ENCODE measurements at places on chromosomes 6 and 20. TPM values are rescaled to one million over a fixed set of nuclear protein-coding genes. Genes with fewer than 3 reads are reported as not detected.

LPA gene
- 2.0 TPM for total RNA-seq

DNA sequence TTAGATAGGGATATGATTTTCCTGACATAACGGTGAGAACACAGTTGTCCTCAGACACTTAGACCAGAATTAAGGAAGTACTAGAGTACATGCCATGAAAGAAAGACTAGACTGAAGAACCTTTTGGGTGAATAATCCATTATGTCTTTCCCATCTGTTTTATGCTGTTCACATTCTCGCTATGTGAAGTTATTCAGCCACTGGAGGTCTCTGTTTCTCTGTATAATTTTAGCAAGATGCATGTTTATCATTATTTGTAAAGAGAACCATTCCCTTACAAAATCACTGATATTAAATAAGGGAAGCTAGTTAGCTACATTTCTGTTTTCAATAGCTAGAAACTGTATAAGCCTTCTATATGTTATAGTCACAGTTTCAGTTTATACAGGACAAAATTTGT, 391.9 kb downstream of the CD109 start:
- no peaks in the 10 kb centered on the region for H3K4me1 ChIP-seq
- no peak overlapping the region for H3K27ac ChIP-seq
- H3K27me3 ChIP-seq, result peaks cover 18% of the 10 kb centered on the region
- no peak for DNase-seq

GRCh38 chr20:45303586-45304463, 2.8 kb upstream of the RBPJL start:
- no peaks in the 10 kb centered on the region for H3K36me3 ChIP-seq
- peaks cover 1% of the 10 kb centered on the region for H3K4me1 ChIP-seq
- H3K27ac ChIP-seq, result no peak overlapping the region
- no peak overlapping the region for H3K4me3 ChIP-seq
- peaks cover 19% of the 10 kb centered on the region for H3K27me3 ChIP-seq
- no peak for DNase-seq

BPIFA3 gene
- not detected for total RNA-seq

GRCh38 chr6:145863988-145864616, 49.5 kb upstream of the FBXO30 start:
- H3K27ac ChIP-seq, result no peak overlapping the region
- no peak overlapping the region for H3K4me3 ChIP-seq
- peaks cover 15% of the 10 kb centered on the region for H3K36me3 ChIP-seq
- no peaks in the 10 kb centered on the region for H3K27me3 ChIP-seq
- no peaks in the 10 kb centered on the region for H3K4me1 ChIP-seq

TFAP2D gene
- not detected for total RNA-seq

DNA sequence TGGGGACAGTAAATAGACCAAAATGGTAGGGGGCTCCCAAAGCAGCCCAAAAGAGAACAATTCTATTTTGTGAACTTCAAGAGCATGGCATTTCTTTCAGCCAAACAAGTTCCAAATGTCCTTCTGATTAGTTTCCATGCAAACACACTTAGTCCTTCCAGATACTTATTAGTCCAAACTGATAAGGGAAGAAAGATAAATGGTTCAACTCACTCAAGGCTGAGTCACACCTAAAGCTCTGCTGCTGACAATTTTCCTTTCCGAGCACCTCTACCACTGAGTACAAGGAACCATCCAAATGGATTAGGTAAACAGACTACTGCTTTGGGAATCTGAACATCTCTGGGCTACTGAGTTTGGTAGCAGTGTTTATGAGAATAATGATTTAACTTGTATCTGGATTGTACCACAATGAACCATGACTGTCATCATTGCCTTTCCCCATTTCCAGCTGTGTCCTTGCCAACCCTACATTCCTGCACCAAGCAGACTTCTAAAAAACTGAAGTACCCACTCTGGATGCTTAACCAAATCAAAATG, 71.2 kb downstream of the TNFRSF21 start:
- H3K4me1 ChIP-seq, result peaks cover 23% of the 10 kb centered on the region
- H3K27ac ChIP-seq, result no peak overlapping the region
- H3K36me3 ChIP-seq, result peaks cover 7% of the 10 kb centered on the region

GRCh38 chr6:105001906-105002305, 45.0 kb downstream of the LIN28B start:
- peak overlapping the region; percentile 3 for H3K4me3 ChIP-seq
- H3K27me3 ChIP-seq, result no peaks in the 10 kb centered on the region
- no peak for DNase-seq
- H3K4me1 ChIP-seq, result peaks cover 32% of the 10 kb centered on the region

DNA sequence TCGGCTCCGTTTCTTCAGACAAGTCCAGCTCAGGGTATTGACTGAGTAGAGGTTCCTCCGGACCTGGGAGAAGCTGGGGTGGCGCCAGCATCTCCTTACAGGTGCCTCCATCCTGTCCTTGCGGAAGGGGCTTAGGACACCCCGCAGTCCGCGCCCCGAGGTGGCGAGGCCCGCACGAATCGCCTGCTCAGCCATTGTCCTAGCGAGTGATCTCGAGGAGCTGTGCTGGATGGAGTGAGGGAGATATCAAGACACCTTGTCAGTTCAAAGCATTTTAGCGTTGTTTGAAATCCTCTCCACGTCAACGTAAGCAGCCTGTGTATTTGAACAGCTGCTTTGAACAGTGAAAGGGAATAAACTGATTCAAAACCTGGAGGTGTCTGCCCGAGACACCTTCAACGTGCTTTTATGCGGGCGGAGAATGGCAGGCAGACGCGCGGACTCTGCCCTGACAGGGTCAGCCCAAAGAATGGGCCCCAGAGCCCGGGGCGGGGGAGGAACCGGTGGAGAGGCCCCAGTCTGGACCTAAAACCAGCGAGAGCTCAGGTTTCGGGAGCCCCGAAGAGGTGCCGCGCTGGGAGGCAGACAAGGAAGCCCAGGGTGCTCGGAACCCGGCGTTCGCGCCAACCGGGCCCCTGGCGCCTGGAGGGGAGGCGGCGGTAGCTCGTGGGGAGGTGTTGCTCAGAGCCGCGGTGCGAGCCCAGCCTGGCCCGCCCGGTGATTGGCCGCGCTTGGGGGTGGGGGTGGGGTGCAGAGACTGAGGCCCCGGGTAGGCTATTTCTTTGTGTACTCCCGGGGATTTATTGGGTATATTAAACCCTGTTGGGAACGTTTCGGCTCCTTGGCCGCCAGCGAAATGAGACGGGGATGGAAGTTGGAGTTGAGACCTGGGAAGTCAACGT, 3.1 kb upstream of the POU3F2 start:
- peaks cover 40% of the 10 kb centered on the region for H3K4me1 ChIP-seq
- peaks cover 97% of the 10 kb centered on the region for H3K27me3 ChIP-seq
- H3K27ac ChIP-seq, result no peak overlapping the region
- peak overlapping the region; percentile 47 for H3K4me3 ChIP-seq

GRCh38 chr6:74765486-74765885, 440.4 kb downstream of the COL12A1 start:
- peaks cover 33% of the 10 kb centered on the region for H3K27me3 ChIP-seq
- H3K36me3 ChIP-seq, result no peaks in the 10 kb centered on the region
- H3K27ac ChIP-seq, result no peak overlapping the region
- DNase-seq, result no peak
- no peak overlapping the region for H3K4me3 ChIP-seq

DNA sequence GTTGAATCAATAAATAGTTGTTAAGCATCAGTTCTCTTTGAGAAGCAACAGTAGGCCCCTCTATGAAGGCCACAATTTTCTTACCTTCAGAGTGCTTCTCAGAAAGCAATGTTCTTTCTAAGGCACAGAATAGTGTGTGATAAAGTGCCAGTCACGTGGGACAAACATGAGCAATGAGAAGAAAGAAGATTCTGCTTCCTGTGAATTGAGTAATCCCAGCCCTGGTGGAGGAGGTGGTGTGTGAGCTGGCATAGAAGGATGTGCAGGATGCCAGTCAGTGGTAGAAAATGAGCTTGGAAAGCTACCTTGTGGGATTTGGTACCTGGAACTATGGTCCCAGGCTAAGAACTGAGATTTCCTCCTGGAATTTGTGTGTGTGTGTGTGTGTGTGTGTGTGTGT, 21.7 kb downstream of the KIZ start:
- H3K27me3 ChIP-seq, result no peaks in the 10 kb centered on the region
- peaks cover 3% of the 10 kb centered on the region for H3K36me3 ChIP-seq
- H3K4me3 ChIP-seq, result no peak overlapping the region

DNA sequence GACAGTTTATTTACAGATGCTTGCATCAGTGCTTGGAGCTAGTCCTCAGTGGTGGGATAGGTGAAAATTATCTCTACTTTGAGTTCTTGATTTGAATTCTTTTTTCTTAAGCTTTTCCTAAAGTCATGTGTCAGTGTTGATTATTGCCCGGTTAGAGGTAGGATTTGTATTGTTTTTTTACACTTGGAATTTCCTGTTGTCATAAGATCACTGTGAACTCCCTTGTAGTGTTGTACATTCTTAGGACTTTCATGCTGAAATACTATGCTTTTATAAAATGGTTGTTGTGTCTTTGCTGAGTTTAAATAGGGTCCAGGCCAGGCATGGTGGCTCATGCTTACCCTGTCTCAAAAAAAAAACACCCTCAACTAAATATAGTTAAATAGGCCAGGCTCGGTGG, 20.3 kb downstream of the ASXL1 start:
- no peaks in the 10 kb centered on the region for H3K27me3 ChIP-seq
- peak overlapping the region; percentile 3 for H3K27ac ChIP-seq
- no peaks in the 10 kb centered on the region for H3K4me1 ChIP-seq
- H3K4me3 ChIP-seq, result no peak overlapping the region
- H3K36me3 ChIP-seq, result peaks cover 19% of the 10 kb centered on the region

- peaks cover 32% of the 10 kb centered on the region for H3K36me3 ChIP-seq
- peak overlapping the region; percentile 48 for H3K27ac ChIP-seq
- H3K27me3 ChIP-seq, result no peaks in the 10 kb centered on the region
- H3K4me1 ChIP-seq, result peaks cover 19% of the 10 kb centered on the region
- H3K4me3 ChIP-seq, result no peak overlapping the region
Observed at GRCh38 chr20:17661121-17661744, 20.8 kb downstream of the RRBP1 start.

DNA sequence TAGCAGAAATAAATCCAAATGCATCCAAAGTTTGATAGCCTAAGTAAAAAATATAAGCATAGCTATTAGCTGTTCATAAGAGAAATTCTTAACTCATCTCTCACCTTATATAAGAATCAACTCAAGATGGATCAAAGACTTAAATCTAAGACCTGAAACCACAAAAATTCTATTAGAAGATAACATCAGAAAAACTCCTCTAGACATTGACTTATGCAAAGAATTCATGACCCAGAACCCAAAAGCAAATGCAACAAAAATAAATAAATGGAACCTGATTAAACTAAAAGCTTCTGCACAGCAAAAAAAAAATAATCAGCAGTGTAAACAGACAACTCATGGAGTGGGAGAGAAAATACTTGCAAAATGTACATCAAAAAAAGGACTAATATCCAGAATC, 184.3 kb downstream of the TFAP2A start:
- no peaks in the 10 kb centered on the region for H3K27me3 ChIP-seq
- no peak overlapping the region for H3K4me3 ChIP-seq
- H3K4me1 ChIP-seq, result peaks cover 7% of the 10 kb centered on the region
- H3K36me3 ChIP-seq, result peaks cover 10% of the 10 kb centered on the region

C6orf132 gene
- 22.4 TPM for total RNA-seq
